T-helper 2 cell (primary cell): ENCODE measurements at places on chromosomes 1 and 21.
A peak's percentile ranks its signal among the peaks of the same experiment; 100 is the strongest.

DNA sequence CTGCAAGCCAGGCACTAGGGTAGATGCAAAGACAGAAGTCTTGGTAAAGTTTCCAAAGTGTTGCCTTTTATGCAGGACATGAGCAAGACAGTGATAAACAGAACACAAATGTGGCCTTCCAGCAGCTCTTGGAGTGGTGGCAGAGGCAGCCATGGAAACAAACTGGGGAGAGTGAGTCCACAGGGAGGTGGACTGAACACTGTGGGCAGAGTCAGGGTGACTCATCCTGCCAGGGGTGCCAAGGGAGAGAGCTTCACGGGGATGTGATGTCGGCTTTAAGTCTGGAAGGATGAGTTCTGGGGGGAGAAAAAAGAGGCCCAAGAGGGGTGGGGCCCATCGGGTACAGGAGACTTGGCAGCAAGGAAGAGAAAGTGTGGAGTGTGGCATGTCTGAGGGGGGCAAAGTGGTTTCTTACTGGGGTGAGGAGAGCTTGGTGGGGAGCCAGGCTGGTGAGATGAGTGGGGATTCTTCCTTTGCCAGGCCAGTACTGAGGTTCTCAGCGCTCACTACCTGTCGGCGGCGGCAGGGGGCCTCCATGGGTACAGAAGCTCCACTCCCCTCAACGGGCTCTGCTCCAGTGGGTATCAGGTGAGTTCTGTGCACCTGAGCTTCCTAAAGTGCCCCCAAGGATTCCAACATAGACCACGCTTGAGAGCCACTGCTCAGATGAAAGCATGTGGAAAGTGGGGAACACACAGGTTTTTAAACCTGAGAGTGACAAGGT lies 41.8 kb downstream of the KIAA0040 start:
- DNase-seq = no peak

- no peak for DNase-seq
Measured at GRCh38 chr1:163655565-163655964, 333.8 kb downstream of the NUF2 start.

DNA sequence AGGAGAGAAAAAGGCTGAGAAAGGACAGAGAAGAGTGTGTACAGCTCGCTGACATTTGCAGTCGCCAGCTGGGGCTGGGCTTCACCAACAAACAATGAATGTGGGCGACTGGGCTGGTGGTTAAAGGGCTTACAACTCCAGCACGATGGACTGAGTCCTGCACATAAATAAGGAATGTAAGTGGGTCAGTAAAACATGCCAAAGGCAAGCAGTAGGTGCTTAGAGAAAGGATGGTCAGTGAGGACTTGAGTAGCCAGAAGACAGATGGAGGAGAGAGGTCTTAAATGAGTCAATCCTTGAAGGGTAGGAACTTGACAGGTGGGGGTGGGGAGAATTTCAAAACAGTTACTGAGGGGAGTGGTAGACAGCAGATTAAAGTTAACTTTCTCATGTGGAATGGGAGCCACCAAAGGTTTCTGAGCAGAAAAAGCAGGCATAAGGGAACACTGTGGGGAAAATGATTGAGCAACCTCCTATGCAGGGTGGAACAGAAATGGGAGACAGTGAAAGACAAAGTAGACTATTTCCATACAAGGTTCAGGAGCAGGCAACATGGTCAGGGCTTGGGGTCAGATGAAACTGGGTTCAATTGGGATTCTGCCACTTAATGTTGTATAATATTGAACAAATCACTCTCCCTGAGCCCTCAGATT lies 37.4 kb downstream of the GADD45A start:
- no peak for DNase-seq

GRCh38 chr1:66526036-66526435 lies 7.9 kb upstream of the SGIP1 start:
- no peak for DNase-seq

GRCh38 chr1:26824731-26825130 lies 1.8 kb upstream of the ZDHHC18 start:
- DNase-seq = no peak

DNA sequence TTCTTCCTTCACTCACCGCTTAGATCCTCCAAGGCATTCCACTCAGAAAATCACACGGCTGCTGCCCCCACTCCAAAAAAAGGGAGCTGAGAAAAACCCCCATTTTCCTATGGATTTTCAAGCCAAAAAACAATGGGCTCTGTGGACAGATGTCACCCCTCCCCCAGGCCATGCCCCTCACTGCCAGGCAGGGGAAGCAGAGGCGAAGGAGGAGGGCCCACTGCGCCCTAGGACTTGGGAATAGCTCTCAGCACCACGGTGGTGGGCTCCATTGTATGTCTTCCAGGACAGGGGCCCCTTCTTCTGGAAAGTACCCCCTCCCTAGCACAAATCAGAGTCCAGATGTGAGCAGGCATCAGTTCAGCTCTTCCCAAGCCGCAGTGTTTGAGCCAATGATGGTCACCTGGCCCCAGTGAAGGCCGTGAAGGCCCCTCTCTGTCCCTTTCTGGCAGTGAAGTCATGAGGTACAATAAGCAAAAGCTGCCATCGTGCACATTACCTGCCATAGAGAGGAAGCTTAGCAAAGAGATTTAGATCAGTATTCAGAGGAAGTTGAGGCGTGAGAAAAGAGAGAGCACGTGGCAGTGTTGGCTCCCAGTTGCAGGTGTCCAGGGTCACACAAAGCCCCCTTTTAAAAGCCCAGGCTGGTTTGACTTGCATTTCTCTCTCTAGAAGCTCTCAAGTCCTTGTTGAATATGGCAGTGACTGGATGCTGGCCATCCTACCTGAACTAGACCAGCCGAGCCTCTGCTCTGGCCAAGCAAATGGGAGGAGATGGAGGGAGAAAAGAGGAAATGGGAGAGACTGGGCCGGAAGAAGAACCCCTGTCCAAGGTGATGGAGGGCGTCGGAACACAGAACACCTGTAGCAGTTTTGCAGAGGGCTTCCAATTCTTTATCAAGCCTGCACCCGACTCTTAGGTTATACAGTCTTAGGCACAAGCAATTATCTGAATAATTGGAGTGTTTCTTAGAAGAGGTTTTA lies 149.0 kb downstream of the TOMM20 start:
- DNase-seq = peak; percentile 85

- DNase-seq = no peak
Measured at GRCh38 chr1:192407206-192407605, 90.4 kb downstream of the RGS21 start.

DNA sequence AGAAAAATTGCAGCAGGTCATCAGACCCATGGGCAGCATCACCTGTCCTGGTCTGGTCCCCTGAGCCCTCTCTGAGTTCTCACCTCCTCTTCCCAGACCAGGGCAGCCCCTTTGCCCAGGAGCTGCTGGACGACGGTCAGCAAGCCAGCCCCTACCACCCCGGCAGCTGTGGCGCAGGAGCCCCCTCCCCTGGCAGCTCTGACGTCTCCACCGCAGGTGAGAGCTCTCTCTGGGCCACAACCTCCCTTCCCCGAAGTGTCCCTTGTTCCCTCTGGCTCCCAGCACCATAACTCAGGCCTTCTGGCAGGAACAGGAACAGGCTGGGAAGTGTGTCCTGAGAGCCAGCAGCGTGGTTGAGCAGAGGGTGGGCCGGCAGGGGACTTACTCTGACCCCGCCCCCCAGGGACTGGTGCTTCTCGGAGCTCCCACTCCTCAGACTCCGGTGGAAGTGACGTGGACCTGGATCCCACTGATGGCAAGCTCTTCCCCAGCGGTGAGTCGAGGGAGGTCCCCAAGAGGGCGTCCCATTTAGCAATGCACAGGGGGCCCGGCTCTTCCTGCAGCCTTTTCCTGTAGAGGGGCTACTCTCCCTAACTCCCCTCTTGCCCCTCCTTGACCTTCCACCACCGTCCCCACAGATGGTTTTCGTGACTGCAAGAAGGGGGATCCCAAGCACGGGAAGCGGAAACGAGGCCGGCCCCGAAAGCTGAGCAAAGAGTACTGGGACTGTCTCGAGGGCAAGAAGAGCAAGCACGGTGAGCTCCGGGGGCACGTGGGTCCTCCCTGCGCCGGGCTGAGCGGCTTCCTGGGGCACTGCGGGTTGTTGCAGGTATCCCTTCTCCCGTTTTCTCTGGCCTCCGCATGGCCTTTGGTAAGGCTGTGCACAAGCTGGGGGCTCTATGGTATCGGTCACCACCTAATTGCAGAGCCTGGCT lies 2.4 kb downstream of the ELF3 start:
- DNase-seq = no peak

DNA sequence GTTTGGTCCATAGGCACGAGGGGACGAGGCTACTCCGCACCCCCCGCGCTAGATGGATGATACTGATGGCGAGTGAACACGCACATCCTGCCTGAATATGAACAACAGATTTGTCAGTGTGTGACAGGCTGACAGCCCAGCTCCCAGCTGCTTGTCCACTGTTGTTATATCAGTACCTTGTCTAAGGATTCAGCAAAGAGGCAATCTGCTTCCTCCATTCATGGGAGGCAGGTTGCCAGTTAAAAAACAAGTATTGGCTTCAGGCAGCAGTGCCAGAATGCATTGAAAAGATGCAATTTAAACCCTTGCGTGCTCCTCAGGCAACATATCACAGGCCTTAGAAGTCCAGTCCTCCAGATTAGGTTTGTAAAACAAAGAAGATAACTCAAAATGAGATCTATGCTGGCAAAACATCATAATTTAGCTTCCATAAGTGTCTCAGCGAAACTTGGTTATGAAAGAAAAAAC lies 223.3 kb downstream of the GPATCH2 start:
- no peak for DNase-seq

DNA sequence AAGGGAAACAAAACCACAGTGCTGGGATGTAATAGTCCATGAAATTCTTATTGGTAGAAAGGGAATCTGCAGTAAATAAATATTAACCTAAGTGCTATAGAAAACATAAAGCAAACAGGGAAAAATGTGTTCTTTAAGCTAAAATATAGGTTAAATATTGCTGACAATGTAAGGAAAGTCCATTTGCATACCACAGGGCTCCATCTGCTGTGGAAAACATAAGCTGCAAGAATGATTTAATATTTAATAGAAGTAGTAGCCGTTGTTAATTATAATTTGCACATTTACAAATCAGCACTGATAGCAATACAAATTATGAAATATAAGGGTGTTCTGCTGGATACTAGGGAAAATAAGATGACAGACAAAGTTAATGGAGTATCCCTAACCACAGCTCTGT lies 444.9 kb upstream of the PKN2 start:
- no peak for DNase-seq

- DNase-seq = no peak
Measured at GRCh38 chr1:5570931-5571330, 421.3 kb downstream of the NPHP4 start.

DNA sequence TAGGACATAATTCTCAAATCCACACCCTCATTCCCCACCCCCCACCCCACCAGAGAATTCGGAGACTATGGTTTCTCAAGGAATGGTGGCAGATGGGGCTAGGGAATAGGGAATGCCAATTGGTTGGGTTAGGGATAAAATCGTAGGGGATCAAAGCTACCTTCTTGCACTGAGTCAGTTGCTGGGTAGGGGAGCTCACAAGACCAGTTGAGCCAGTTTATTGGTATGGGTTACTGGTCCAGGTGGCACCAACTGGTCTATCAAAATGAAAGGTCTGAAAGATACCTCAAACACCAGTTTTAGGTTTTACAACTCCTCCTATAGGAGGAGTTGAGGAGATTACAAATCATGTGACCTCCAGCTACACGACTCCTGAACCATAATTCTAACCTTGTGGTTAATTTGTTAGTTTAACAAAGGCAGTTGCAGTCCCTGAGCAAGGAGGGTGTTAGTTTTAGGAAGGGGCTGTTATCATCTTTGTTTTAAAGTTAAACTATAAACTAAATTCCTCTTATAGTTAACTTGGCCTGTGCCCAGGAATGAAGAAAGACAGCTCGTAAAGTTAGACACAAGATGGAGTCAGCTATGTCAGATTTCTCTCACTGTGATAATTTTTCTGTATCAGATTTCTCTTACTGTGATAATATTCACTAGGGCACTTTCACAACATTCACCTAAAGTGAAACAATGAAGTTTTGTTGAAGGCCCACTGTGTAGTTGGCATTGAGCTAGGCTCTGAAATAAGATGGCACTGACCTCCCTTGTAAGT lies 2.5 kb downstream of the SHISAL2A start:
- DNase-seq = no peak

GRCh38 chr1:52032785-52033131 lies 852 bp downstream of the KTI12 start:
- peak; percentile 18 for DNase-seq

GRCh38 chr1:197598935-197599334 lies 176.3 kb downstream of the DENND1B start:
- no peak for DNase-seq

GRCh38 chr21:41283211-41283818 lies 33.3 kb upstream of the FAM3B start:
- DNase-seq = no peak

- no peak for DNase-seq
Measured at GRCh38 chr1:196910215-196910614, 22.4 kb downstream of the CFHR4 start.

DNA sequence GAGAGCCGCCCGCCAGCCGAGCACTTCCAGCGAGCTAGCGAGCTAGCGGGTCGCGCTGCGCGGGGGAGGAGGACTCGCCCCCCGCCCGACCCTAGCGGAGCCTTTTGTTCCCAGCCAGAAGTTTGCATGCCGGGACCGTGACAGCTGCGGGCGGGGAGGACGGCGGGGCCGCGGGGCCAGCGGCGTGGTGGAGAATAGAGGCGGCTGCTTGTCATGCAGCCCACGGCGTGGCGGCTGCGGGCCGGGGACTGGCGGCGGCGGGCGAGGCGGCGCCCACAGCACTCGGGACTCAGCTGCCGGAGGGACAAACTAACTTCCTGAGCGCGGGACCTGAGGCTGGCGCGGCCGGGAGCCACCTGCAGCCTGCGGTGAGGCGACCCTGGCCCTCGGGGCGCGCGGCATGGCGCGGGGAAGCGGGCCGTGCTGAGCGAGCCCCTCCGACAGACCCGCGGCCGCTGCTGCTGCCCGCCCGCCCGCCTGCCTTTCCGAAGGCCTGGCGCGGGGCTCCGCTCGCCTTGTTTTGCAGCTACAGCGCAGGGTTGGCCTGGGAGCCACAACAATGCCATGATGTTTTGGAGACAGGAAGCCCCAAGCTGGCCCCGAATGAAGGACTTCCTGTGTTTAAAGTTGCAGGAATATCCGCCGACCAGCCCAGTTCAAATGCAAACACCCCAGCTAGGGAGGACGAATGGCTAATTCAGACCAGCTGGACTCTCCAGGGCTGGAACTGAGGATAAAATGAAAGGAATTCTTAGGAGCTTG lies 82.2 kb upstream of the BMP8A start:
- peak; percentile 12 for DNase-seq

DNA sequence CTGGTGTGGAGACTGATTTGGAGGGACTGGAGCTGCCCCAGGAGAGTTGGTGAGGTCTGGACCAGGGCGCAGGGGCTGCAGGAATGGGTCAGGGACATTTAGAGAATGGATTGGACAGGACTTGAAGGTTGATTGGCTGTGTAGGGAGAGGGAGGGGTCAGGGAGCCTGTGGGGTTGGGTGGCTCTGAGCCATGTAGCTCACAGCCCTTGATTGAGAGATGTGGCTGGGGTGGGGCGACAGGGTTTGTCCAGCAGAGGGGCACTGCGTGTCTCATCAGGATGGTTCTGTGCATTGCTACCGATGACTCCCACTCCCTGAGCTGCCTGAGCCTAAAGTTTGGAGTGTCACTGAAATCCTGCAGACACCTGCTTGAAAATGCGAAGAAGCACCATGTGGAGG lies 12.1 kb downstream of the AZIN2 start:
- DNase-seq = no peak

GRCh38 chr1:32100807-32101708 lies 6.8 kb upstream of the KPNA6 start:
- no peak for DNase-seq
